Pancreas (tissue), 10 donors: ENCODE measurements at places on chromosomes 1 and 21.

- no peak for DNase-seq
Measured at GRCh38 chr1:198201956-198202784, 45.4 kb downstream of the NEK7 start.

- DNase-seq, result peak; percentile 66
Measured at GRCh38 chr1:29136391-29136915, 12.8 kb upstream of the TMEM200B start.

GRCh38 chr1:172717722-172718465 is 59.0 kb downstream of the FASLG start:
- DNase-seq, result no peak

- no peak for DNase-seq
Measured at GRCh38 chr1:41849211-41849759, 69.4 kb downstream of the HIVEP3 start.

DNA sequence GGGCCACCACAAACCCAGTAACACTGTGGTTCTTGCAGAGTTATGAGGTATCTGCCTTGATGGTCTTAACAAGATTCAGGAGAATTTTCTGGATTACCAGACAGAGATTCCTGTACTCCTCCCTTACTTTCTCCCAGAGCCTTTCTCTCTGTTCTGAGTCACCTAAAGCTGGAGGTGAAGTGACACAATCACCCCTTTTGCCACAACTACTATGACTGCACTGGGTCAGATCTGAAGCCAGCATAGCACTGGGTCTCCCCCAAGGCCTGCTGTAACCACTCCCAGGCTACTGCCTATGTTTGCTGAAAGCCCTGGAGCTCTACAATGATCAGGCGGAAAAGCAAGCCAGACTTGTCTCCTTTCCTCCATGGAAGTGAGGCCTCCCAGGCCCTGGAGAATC is 156.7 kb upstream of the NEGR1 start:
- DNase-seq, result no peak

GRCh38 chr1:169650551-169650950 is 20.6 kb upstream of the SELP start:
- no peak for DNase-seq
